Foreskin keratinocyte (primary cell): ENCODE measurements at places on chromosomes 5 and 9. TPM values are rescaled to one million over a fixed set of nuclear protein-coding genes. Genes with fewer than 3 reads are reported as not detected.

Gene PCDHGB1
- total RNA-seq, result not detected in 2 replicates

Gene GSN
- 124 and 235 TPM in 2 replicates for total RNA-seq

Gene PDZD2
- total RNA-seq, result 13.1 and 14.5 TPM in 2 replicates

Gene PCDHA4
- total RNA-seq, result not detected in 2 replicates

Gene CAMK4
- 2.5 and 3.8 TPM in 2 replicates for total RNA-seq

Gene LIX1
- total RNA-seq, result not detected in 2 replicates
